ENCODE measurements at places on chromosomes 16 and 17.

DNA sequence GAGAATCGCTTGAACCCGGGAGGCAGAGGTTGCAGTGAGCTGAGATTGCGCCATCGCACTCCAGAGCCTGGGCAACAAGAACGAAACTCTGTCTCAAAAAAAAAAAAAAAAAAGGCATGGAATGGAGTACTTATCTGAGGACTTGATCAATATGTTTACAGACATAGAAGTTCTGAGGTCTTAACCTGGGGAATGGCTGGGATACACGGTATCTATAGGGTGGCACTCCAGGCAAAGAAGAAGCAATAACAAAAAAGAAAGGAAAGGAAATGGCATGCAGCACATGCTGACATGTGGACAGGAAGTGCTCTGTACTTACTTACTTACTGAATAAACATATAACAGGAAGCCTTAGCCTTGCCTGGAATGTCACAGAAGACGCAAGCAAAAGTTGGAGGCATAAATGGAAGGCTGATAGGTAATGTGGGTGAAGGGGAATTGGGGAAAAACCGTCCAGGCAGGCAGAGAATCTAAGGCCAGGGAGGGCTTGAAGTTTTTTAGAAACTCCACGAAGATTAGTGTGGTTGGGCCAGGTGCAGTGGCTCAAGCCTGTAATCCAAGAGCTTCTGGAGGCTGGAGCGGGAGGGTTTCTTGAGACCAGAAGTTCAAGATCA, 10.1 kb upstream of the SPOP start:
- no peak for DNase-seq

DNA sequence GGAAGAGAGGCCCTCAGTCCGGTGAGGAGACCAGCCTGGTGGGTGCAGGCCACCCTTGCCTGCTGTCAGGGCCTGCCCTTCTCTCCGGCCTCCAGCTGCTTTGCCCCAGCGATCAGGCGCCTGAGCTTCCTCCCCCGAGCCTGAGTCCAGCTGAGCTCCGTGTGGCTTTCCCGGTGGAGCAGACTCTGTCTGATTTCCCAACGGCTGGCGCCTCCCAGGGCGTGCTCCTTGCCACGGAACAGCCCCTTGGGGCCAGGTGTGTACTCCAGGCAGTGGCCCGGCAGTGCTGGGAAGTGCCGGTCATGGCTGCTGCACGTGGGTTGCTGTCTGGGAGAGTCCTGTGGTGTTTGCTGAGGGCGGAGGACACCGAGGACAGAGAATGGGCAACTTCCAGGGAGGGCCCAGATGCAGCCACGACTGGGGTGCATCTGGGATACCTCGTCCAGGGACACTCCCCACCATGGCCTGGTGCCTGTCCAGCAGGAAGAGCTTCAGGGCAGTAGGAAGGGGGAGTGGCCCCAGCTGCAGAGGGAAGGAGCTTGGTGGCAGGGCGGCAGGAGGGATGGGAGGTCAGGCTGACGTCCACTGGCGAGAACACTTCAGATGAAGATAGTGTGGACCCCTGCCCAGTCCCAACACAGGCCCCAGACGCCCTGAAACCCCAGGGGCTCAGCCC, 22.5 kb downstream of the METRNL start:
- DNase-seq: no peak

GRCh38 chr16:30533748-30534367, 800 bp downstream of the ZNF747 start:
- DNase-seq: no peak

DNA sequence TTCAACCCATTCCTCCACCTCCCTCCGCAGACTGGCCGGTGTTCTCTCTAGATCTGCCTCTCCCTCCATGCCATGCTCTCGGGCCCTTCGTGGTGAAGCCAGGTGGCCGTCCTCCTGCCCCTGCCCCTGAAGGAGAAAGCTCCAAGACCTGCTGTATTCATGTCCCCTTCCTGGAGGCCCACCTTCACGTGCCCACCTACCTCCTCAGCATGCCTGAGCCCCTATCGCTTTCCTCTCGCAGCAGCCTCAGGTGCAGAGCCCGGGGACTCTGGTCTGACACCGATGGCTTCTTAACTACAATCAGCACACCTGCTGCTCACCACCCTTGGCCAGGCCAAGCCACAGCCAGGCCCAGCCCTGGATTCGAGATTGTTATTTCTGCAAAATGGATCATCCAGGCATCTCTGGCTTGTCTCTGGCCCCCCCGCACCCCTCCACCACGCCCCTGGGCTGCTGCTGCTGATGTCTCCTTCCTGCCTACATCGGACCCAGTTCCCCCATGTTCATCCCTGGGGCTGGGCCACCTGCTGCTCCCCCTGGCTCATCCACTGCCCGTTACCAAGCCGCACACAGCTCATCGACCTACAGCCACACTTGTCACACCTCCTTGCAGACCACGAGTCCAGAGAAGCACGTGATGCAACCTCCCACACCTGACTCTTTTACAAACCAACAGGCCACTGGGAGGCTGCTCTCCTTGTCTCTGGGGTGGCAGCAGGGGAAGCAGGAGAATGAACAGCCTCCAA, 32.5 kb upstream of the TNFRSF13B start:
- no peak for DNase-seq

GRCh38 chr17:915538-916201, 63.9 kb downstream of the NXN start:
- no peak for DNase-seq

GRCh38 chr16:22336581-22336980, 37.8 kb downstream of the CDR2 start:
- DNase-seq: no peak

GRCh38 chr17:38354466-38354865, 2.8 kb downstream of the SOCS7 start:
- DNase-seq: no peak

- DNase-seq: no peak
Observed at GRCh38 chr17:45823598-45823997, 21.1 kb upstream of the SPPL2C start.

DNA sequence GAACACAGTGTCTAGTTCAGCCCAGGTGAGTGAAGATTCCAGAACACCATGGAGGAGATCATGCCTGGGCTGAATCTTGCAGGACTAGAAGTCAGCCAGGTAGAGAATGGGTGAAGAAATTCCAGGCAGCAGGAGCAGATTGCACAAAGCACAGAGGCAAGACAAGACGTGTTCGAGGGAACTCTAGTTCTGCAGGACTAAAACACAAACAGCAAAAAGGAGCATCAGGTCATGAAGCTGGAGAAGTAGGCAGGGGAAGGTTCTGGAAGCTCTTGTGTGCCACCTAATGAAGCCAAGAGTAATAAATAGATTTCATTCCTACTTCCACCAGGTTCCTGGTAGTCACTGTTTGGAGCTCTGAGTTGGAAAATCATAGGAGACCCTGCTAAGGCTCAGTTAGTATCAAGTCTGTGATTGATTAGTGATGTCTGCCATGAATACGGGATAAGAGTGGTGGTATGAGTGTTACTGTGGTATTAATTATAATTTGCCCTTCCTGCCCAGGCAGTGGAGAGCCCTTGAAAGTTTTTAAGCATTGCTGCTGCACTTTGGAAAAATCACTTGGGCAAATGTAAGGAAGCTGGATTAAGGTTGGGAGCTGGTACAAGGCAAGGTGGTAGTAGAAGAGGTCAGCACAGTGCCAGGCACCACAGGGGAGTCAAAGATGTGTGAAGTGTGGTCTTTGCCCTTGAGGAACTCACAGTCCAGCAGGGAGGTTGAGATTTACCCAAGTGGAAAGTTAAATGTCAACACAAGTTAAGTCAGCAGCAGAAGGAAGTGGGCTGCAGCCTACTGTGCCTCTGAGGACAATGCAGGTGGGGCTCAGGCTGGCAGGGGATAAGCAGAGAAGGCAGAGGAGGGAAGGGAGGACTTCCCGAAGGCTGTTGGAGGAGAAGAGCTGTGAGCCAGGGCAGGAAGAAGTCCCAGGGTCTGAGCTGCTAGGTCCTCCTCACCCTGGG, 13.5 kb upstream of the FOXN1 start:
- no peak for DNase-seq
